Ammon's horn (tissue), 1 donor: ENCODE measurements at places on chromosomes 2 and 18.

- no peak for DNase-seq
These were observed 265.8 kb downstream of the ALK start for GRCh38 chr2:29655391-29656086.

- DNase-seq = no peak
These were observed 746.1 kb upstream of the DDX18 start for GRCh38 chr2:117068371-117068770.

DNA sequence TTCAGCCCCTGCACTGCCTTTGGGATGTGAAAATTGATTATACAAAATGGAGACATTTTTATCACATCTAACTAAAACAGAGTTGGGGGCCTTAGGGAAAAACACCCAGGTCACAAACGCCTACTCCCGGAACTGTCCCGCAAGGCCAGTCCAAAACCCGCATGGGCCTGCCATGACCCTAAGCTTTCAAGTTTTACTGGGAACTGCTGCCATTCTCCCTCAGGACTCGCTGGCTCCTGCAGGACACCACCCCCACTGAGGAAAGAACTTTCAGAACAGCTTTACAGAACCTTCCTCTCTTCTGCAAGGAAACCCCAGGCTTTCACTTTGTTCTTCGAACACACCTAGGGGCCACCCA lies 320.4 kb upstream of the HS6ST1 start:
- no peak for DNase-seq

DNA sequence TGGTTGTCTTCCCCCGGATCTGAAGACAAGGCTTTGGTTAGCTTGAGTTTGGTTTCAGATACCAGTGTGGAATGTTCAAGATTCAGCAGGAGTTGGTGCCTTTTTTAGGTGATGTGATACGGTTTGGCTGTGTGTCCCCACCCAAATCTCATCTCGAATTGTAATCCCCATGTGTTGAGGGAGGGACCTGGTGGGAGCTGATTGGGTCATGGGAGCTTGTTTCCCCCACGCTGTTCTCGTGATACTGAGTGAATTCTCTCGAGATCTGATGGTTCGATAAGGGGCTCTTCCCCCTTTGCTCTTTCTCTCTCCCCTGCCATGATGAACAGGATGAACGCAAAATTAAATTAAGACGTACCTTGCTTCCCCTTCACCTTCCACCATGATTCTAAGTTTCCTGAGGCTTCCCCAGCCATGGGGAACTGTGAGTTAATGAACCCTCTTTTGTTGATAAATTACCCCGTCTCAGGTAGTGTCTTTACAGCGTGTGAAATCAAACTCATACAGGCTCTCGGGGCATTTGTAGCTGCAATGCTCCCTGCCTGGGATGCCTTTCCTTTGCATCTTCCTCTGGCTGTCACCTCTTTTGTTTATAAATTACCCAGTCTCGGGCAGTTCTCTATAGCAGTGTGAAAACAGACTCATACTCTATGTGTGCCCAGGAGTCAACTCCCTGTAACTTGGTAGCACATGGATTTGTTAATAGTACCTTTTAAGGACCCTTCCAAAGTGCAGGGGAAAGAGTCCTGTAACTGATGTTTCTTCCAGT lies 21.3 kb downstream of the PDCD1 start:
- DNase-seq = no peak

DNA sequence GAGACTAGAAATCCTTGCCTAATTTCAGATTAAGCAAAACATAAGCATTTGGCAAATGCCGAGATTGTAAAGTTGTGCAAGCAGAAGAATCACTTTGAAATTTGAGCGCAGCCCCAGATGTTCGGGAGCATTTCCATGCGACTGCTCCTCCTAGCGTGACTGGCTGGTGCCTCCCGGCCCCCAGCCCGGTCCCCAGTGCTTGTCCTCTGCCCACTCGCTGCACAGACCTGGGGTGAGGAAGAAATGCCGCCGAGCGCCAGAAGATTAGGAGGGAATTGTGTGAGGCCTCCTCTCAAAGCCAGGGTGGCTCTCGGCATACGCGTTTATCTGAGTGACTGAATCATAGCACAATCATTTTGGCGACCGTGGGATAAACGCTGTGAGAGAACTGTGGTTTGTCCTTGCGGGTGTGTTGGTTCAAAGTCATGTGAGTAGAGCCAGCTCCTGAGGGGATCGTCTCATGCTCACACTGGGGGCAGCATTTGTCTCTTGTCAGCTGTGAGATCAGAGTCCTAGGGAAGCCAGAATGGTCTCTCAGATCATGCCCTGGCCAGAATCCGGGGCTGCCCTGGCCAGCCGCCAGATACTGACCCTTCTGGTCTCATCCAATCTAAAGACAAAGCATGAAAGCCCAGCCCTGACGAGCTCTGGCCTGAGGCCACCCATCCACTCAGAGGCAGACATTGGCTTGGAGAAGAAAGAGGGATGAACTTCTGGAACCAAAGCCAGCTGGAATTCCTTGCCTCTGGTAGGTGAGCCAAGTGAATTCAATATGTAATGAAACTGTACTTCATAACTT lies 189.3 kb downstream of the SH3RF3 start:
- peak; percentile 47 for DNase-seq

- DNase-seq = no peak
These were observed 7.2 kb upstream of the NEU4 start for GRCh38 chr2:241801611-241802420.

GRCh38 chr2:121866789-121867188 lies 111.3 kb downstream of the TSN start:
- DNase-seq = no peak

- peak; percentile 38 for DNase-seq
These were observed 145.6 kb downstream of the TGIF1 start for GRCh38 chr18:3595369-3596273.
